NCI-H446 treated with DMSO at 0.1 percent for 48 hours (cell line): ENCODE measurements at places on chromosomes 7 and 10.

DNA sequence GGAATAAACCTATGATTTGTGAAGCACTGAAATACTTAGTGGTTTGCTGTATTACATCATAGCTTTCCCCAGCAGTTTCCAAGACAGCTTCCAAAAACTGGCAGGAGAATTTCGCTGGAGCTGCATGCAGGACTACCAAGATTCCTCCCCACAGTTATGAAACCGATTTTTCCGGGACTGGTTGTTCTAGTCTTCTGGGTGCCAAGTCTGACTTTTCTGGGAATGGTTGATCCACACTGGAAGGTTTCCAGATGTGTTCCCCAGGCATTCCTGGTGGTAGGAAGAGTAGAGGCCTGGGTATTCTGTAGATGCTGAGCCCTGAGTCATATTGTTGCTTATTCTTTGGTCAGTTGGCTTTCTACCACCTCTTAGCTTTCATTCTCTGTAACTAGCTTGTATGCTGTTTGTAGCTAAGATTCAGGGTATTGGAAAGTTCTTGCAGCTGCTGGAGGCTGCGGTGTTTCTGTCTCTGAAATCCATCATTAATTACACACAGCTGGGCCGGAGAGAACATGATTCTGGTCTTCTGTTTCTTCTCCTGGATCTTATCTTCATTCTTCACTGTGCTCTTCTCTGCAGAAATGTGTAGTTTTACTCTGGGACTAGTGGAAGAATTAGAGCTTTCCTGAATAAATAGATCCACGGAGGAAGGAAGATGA lies 6.3 kb downstream of the ABCC2 start:
- DNase-seq: no peak

DNA sequence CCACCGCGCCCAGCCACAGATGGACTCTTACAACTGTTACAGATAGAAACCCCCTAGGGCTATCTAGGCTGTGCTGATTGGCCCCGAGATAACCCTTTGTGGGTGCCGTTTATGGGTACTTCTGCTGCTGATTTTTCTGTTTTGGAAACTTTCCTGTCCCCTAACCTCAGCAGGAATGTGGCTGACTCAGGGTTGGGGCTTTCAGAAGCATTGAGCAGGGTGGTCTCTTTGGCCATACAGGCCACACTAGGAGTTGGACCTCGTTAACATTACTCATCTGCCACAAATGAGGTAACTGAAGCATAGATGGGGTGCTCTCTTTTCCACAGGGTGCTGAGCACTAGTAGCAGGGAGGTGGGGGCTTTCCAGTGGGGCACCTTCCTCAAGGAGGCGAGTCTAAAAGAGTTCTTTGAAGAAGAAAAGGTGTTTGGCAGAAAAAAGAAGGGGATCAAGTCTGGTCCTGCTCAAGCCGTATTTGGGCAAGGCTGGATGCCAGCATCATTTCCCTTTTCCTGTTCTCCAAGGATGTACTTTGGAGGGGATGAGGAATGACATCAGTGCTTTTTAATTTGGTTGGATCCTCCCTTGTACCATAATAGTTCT lies 6.4 kb downstream of the ZSCAN25 start:
- no peak for DNase-seq

GRCh38 chr7:42247301-42247700 lies 10.3 kb upstream of the GLI3 start:
- no peak for DNase-seq

GRCh38 chr10:29703271-29703670 lies 68.5 kb upstream of the SVIL start:
- peak; percentile 42 for DNase-seq
